ENCODE measurements at places on chromosomes 6 and 20.
A peak's percentile ranks its signal among the peaks of the same experiment; 100 is the strongest.

DNA sequence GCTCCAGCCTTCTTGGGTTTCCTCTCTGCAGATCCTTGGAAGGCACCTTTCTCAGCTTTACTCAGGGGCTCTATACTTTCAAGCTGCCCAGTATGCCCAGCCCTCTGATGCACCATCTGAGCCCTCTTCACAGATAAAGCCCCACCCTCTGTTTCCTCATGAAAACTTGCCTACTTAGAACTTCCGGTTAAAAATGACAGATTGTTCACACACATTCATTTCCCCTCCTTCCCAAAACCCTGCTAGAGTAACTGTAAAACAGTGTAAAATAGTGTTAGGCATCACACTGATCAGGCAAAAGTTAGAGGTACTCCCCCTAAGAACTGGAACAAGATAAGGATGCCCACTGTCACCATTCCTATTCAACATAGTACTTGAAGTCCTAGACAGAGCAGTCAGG lies 14.0 kb upstream of the GCM1 start:
- no peak for DNase-seq

- DNase-seq: no peak
These were observed 233.9 kb upstream of the SYNDIG1 start for GRCh38 chr20:24235296-24236175.

DNA sequence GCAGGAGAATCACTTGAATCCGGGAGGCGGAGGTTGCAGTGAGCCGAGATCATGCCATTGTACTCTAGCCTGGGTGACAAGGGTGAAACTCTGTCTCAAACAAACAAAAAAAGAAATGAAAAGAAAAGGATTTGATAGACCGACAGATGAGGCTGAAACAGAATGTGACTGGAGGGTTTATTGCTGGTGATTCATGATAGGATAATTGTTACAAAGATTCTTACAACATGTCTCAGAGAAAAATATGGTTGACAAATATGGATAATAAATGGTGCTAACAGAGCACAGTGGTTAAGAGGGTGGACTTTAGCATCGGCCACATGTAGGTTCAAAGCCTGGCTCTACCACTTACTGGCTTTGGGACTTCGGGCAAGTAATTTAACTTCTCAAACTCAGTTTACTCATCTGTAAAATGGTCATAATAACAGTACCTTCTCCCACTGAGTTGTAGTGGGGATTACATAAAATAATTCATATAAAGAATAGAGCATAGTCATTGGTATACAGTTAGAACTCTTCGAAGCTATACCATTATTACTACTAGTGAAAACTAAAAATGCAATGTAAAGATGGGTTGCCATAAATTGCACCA lies 131.9 kb downstream of the MAP3K7 start:
- no peak for DNase-seq

- DNase-seq: peak; percentile 42
These were observed 38.2 kb downstream of the KIAA1755 start for GRCh38 chr20:38222231-38222922.

GRCh38 chr6:162785632-162786242 lies 58.0 kb downstream of the PACRG start:
- no peak for DNase-seq

- DNase-seq: no peak
These were observed 36.5 kb downstream of the WDR27 start for GRCh38 chr6:169665289-169665688.

DNA sequence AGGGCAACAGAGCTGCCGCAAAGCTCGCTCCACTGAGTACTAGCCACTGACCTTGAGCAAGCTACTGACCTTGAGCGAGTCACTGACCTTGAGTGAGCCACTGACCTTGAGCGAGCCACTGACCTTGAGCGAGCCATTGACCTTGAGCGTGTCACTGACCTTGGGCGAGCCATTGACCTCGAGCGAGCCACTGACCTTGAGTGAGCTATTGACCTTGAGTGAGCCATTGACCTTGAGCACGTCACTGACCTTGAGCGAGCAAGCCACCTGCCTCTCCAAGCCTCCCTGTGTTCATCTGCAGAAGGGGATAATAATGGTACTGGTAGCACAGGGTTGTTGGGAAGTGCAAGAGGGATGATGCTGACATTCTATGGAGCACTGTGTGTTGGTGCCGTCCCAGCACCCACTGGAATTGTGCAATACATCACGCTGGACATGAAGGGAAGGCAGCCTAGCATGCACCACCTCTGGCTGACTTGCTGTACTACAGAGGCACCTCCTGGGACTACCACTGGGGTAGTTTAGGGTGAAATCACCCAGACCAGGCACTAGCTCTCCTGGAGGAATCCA lies 60.2 kb downstream of the CTCFL start:
- no peak for DNase-seq

DNA sequence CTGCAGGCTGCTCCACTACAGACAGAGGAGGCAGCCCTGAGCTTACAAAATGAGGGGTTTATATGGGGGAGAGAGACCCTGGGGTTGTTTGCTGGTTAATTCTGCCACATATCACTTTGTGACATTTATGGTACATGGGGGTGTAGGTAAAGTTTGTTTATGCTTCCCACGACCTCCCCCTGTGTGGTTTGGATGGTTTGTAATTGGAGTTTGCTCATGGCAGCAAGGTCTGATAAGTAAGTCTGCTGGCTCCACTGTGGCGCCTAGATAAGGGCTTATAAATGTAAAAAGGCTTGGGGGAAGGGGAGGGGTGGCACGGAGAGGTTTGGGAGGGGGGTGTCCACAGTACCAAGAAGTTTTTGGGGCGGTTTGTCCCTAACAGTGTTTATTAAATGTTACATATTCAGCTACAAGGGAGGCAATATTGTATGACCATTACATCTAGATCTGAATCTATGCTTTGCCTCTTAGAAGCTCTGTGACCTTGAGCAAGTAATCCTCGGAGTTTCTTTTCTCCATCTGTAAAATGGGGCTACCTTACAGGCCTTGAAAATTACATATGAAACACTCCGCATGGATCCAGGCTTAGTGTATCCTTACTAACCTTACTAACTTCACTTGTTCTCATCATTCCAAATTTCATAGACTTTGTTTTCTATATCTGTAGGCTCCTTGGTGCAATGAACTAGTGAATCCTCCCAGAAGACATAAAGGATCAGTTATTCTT lies 204.8 kb upstream of the NOX3 start:
- DNase-seq: no peak

- no peak for DNase-seq
These were observed 380.3 kb upstream of the ARID1B start for GRCh38 chr6:156396791-156397418.

DNA sequence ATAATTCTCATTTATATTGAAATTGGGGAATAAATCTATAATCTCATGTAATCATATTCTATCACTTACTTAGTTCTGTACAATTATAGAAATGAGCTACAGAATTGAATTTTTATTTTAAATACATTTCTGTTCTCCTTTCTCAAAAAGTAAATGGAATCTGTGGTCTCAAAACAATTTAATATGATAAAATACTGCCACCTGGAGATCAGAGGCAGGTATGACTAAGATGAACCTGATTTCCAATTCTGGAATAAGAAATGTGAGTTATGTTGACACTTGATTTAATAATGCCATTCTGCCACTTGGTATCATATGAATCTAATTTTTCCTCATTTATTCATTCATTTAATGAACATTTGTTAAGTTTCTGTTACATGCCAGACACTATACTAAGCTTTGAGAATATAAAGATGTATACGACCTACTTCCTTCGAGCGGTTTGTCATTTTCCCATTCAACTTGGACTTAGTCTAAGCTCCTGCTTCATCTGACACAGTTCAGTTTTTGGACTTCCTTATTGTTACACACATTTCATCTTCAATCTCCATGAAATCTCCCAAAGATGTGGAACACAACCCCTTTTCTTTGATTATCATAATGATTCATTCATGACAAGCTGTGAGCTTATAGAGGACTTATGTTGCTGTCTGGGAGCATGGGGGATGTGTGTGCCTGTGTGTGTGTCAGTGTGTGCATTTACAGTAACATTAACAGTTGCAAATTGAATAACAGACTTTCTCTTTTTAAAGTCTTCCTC lies 7.5 kb upstream of the CCDC28A start:
- DNase-seq: no peak

GRCh38 chr6:29656798-29657197 lies at the start of gene MOG:
TSS of gene MOG (plus strand) at chr6:29657092. CDS start at chr6:29657210, 118 bp downstream.
- DNase-seq: no peak

GRCh38 chr6:139335447-139336210 lies 38.8 kb downstream of the CITED2 start:
- no peak for DNase-seq

DNA sequence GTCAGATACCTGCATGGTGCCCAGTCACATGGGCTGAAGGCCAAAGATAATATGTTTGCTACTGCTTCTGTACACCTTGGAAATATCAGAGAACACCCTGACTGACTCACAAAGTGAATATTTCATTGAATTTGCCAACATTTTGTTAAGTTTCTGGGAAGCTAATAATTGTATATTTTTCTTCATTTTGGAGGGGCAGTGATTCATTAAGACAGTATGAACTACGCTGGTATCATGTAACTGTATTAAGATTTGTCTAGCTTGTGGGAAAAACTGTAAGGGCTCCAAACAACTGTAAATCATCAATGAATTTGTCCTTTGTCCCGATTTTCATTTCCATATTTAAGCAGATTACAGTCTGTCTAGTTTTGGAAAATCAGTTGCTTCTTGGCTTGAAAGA lies 102.3 kb upstream of the CCN2 start:
- no peak for DNase-seq

GRCh38 chr6:136290410-136291010 lies 864 bp upstream of the BCLAF1 start:
- DNase-seq: peak; percentile 85

DNA sequence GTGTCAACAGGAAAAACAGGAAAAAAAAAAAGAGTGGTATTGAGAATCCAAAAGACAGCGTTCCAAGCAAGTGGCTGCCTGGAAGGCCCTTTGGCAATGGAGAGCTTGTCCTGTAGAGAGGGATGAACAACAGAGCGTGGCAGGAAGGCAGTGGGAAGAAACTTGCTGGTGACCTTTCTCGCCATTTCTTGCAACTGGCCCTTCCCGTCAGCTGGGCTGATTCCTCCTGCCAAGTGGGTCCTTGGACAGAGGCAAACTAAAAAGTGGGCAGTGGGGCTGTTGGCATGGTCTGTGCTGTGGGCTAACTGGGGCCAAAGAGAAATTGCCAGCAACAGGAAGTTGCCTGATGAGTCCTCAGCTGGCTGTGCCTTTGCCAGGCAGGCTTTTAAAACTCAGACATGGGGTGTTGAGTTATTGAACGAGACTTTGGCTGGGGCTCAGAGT lies 43.9 kb upstream of the CLDN20 start:
- DNase-seq: no peak

GRCh38 chr6:64429926-64430325 lies 794.3 kb downstream of the PHF3 start:
- DNase-seq: no peak

DNA sequence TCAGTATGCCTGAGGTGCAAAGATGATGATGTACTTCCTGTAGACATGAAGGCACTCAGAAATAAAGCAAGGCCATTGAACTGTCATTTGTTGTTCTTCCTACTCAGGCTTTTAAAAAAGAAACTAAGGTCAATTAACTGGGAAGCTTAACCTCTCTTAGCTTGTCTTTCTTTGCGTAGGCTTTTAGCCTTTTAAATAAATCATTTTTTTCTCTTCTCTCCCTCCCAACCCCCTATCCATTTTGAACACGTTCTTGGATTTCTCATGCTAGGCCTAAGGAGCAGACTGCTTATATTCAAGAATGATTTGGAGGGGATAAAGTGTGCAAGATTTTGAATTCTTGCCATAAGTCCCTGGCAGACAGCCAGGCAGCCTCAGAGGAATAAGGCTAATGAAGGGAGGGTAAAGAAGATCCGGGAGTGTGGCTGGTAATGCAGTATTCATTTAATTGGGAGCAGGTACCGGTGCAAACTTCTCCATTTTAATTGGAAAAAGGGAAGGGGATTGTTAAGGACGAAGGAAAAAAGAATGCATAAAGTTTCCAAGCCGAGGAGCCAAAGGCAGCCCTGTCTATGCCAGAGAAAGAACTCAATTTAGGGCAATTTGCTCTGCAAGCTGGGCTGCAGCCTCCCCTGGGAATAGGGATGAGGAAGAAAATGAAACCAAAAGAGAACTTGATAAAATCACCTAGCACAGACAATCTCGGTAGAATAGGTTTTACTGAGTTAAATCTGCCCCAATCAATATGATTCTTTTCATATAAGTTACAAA lies 343.8 kb upstream of the MMS22L start:
- no peak for DNase-seq

GRCh38 chr6:18165751-18166150 lies 10.5 kb downstream of the KDM1B start:
- DNase-seq: no peak

GRCh38 chr20:57622579-57623381 lies 2.6 kb upstream of the ZBP1 start:
- DNase-seq: peak; percentile 58

DNA sequence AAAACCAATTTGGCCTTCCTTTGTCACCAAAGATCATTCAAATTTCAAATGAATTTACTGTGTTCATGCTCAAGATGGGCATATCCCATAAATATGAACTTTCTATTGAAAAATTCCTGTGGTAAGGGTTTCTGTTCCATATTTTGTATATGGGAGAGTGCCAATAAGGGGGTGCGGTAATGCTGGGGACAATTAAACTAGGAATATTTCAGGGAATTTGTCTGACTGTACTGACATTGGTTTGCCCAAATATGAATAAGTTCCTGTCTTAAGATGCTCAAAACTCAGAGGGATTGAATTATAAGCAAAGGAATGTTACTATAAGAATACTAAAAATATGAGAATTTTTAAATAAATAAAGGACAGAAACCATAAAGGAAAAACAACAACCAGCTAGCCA lies 553.0 kb upstream of the MARCKS start:
- DNase-seq: no peak

GRCh38 chr6:104597541-104598050 lies 262.1 kb downstream of the HACE1 start:
- DNase-seq: no peak

GRCh38 chr6:88365230-88365629 lies 199.1 kb upstream of the CNR1 start:
- no peak for DNase-seq

DNA sequence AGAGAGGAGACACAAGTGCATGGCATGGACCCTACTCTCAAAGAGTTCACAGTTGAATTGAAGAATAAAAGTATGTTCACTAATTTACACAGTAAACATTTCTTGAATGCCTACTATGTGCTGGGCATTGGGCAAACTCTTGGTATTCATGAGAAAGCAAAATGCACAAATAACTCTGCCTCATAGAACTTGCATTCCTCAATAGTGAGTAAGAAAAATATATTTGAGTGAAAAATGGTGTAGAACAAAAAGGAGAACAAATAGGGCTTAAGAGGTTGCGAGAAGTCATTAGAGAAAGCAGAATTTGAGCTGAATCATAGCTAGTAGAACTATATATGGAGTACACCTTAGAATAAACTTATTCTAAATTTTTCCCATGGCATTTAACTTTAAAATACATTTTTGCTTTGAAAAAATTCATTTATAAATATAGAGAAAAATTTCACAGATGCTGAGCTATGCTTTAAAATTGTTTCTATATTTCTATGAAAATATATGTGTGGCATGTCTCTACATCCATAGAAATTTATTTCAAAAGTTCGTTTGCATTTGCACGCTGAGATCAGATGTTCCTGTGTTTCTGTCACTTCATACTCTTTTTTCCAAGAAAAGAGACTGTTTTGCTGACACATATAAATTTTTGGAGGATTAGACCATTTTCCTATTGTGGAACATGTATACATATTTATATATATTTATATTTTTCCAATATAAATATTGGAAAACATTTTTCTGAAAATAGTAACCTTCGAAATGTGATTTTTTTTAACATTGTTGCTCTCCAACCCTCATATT lies 236.1 kb downstream of the KCNQ5 start:
- DNase-seq: no peak

GRCh38 chr6:168631564-168631963 lies 190.6 kb downstream of the SMOC2 start:
- DNase-seq: no peak

- DNase-seq: no peak
These were observed 197.9 kb downstream of the LRFN2 start for GRCh38 chr6:40389254-40389653.
